NCI-H2081 treated with DMSO at 0.1 percent for 48 hours (cell line): ENCODE measurements at places on chromosomes 7 and 10.

GRCh38 chr7:85512790-85513189 lies 325.9 kb upstream of the SEMA3D start:
- DNase-seq = peak; percentile 38

DNA sequence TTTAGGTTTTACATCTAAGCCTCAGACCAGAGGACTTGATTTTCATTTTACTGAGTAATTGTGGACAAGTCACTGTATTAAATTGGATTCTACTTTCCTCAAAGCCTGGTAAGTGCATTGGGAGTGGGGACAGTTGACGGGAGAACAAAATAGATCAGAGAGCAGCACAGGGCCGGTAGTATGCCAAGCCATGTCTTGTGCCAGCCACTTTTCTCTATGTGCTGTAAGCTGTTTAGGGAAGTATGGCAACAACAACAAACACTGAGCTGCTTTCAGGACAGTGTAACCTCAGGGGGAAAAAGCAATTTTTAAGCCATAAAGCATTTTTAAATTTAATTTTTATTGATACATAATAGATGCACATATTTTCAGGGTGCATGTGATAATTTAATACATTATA lies 365.9 kb upstream of the IGFBP3 start:
- DNase-seq = no peak

DNA sequence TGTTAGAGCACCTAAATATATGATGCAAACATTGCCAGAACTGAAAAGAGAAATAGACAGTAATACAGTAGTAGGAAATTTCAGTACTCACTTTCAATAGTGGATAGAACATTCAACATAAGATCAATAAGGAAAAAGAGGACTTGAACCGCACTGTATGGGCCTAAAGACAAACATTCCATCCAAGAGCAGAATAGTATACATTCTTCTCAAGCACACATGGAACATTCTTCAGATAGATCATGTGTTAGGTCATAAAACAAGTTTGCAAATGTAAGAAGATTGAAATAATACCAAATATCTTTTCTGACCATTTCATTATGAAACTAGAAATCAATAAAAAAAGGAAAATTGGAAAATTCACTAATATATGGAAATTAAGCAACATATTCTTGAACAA lies 185.4 kb upstream of the FOXP2 start:
- no peak for DNase-seq

DNA sequence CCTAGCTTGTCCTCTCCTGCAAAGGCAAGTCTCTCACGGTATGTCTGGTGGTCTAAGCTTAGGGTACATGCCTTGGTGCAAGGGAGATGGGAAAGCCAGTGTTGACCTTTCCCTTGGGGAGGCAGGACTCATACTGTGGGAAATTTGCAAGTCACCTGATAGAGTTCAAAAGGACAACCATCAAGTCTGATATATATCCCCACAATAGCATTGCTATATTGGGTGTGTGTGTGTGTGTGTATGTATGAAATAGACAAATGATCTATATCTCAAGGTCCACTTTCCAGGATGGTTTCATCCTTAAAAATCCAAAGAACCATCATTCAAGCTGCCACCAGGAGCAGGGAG lies 12.2 kb upstream of the FFAR4 start:
- DNase-seq = no peak

DNA sequence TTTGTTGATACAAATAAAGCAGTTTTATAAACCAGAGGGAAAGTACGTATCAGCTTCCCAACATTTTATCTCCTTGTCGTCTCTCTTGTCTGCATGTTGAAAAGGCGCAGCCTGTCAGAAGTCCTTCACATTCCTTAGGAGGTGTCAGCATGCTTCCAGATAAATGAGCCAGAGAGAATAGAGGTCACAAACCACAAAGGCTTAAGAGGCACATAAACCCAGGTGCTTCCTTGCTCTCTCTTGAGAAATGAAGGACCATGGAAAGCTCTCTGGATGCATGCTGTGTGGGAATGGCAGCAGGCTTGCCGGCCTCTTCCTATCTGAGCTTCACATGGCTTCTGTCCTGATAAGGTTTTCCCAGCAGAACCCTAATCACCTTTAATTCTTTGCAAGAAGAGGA lies 448.5 kb downstream of the XPNPEP1 start:
- no peak for DNase-seq

DNA sequence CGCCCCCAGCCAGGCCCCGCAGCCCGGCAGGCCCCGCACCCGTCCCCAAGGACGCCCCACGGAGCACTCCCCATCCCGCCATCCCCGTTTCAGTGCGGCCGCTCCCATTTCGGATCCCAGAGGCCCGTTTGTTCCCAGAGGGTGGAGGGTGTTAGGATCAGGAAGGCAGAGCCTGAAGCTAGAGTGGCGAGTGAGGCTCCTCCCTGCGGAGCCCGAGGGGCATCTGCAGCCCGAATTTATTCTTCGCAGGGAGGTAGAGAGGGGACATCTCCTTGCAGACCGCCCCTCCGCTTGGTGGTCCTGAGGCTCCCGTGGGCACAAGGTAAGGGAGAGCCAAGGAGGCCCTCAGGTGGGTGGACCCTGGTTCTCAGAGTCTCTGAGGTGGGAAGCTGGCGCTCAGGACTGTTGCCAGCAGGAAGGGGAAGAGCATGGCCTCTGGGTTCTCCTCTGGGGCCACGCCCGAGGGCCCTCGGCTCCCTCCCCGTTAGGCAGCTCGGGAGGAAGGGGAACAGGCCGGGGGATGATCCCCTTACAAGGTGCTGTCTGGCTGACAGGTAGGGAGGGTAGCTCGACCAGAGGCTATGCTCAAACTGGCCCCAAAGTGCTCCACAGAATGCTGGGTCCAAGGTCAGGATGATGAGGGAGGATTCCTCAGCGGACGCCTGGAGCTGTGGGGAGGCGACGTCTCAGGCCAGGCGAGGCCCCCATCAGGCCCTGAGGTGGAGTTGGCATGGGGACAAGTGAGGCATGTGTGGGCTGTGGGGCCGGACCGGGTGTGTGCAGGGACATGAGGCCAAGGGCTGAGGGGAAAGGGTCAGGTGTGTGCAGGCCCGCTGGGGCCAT lies 17.4 kb downstream of the POLL start:
- DNase-seq = no peak

DNA sequence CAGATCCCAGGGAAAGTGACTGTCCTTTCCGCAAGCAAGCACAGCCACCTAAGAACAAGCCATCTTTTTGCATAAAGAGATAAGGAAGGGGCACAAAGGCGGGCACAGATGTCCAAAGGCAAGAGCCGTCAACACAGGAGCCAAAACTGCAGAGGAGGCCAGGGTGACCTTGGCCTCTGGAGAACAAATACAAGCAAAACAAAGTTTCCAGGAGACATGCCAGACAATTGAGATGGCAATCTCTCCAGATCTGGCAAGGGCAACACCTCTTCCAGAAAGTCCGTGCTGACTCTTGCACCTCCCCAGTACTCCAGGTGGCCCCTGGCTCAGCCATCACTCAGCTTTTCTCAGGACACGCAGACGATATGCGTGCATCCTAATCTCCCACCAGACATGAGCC lies 58.2 kb downstream of the TEX36 start:
- DNase-seq = no peak

DNA sequence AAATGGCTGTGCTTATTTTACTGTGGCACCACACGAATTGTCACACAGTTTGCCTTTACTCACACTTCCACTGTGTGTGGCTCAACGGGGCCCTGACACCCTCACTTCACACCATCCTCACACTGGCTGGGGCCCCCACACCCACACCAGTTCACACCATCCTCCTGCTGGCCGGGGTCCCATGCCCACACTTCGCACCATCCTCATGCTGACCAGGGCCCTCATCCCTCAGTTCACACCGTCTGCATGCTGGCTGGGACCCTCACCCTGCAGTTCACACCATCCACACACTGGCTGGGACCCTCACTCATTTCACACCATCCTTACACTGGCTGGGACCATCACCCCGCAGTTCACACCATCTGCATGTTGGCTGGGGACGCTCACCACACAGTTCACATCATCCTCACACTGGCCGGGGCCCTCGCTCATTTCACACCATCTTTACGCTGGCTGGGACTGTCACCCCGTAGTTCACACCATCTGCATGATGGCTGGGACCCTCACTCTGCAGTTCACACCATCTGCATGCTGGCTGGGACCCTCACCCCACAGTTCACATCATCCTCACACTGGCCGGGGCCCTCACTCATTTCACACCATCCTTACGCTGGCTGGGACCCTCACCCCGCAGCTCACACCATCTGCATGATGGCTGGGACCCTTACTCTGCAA lies 36.0 kb downstream of the BRI3 start:
- DNase-seq = no peak

GRCh38 chr10:131204406-131205152 lies 106.9 kb downstream of the TCERG1L start:
- DNase-seq = no peak

GRCh38 chr7:98202367-98203195 lies 8.7 kb upstream of the BHLHA15 start:
- DNase-seq = no peak

- DNase-seq = no peak
Observed at GRCh38 chr7:72112530-72112929, 299.6 kb downstream of the CALN1 start.

GRCh38 chr10:117757086-117757720 lies 214.7 kb downstream of the EMX2 start:
- no peak for DNase-seq

- DNase-seq = no peak
Observed at GRCh38 chr10:130575756-130576285, 439.6 kb downstream of the GLRX3 start.

- no peak for DNase-seq
Observed at GRCh38 chr10:57692255-57692980, 575.3 kb downstream of the IPMK start.

DNA sequence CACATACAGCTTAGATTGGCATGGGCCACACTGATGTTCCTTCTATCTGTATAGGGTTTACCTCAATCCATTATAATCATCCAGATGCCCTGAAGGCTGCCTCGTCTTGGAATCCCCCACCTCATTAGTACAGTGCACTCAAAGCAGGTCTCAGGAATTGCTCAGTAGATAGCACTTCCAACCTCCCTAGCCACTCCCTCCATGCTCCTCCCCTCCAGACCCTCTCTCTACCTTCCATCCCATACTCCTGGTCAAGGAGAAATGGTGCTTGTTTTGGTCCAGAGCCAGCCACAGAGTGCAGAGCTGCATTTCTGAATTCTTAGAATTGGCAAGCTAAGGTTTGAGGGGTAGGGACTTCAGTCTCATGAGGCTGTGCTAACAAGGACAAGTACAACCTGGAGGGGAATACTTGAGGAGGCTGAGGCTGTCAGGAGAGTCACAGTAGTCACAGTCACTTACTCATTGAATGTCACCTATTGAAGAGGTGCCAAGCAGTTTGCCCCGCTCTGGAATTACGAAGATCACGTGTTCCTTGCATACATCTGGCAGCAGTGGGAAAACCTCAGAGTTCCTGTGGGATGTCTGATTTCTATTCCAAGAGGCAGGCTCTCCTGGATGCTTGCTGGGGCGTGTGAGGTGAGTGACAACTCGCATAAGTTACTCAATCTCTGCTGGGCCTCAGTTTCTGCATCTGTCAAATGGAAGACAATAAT lies 60.7 kb upstream of the ZNF746 start:
- no peak for DNase-seq

GRCh38 chr7:95621404-95621803 lies 25.1 kb upstream of the PDK4 start:
- DNase-seq = no peak

DNA sequence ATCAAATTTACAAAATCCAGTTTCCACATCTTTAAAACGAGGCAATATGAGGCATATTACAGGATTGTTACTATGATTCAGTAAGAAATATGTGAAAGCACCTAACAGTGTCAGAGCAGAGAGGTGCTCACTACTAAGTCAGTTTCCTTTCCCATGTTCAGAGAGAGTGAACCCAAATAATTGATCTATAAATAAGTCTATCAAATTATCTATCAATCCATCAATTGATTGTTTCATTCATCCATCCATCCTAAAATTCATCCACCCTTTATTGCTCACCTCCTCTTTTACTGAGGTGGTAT lies 340.8 kb downstream of the SUGCT start:
- DNase-seq = no peak

DNA sequence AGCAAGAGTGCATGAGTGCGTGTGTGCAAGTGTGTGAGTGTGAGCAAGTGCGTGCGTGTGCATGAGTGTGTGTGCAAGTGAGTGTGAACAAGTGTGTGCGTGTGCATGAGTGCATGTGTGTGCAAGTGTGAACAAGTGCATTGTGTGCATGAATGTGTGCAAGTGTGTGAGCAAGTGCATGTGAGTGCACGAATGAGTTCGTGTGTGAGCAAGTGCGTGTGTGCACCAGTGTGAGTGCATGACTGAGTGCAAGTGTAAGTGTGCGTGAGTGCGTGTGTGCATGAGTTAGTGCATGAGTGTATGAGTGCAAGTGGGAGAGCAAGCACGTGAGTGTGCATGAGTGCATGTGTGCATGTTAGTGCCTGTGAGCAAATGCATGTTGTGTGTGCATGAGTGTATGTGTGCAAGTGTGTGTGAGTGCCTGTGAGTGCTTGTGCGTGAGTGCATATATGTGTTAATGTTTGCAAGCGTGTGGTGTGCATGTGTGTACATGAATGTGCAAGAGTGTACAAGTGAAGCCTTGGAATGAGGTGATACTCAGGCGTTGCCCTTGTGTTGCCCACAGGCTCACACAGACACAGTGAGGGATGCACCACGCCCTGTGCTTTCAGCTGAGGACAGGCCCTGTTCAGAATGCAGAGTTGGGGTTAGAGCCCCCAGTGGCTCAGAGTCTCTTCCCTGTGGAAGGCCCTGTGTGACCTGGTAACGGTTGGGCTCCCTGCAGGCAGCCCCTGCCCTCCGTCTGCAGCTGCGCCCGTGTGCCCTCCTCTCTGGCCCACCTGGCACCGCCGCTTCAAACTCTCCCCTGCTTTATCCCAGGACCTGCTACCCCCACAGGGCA lies 97.1 kb downstream of the NKX6-2 start:
- no peak for DNase-seq

DNA sequence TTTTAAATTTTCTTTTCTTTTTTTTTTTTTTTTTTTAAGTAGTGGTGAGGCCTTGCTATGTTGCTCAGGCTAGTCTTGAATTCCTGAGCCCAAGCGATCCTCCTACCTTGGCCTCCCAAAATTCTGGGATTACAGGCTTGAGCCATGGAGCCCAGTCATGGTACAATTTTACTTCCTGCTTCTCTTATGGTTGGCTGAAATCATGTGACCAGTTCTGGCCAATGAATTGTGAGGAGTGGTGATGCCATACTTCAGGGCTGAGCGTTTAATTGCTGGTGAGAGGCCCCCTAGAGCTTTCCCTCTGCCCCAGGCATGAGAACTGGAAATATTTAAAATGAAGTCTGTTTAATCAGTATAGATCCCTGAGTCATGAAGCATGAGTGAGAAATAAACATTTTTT lies 22.2 kb upstream of the BAIAP2L1 start:
- DNase-seq = no peak

- no peak for DNase-seq
Observed at GRCh38 chr7:77799078-77799964, 748 bp downstream of the PHTF2 start.

- no peak for DNase-seq
Observed at GRCh38 chr10:44427479-44427878, 42.6 kb upstream of the CXCL12 start.

DNA sequence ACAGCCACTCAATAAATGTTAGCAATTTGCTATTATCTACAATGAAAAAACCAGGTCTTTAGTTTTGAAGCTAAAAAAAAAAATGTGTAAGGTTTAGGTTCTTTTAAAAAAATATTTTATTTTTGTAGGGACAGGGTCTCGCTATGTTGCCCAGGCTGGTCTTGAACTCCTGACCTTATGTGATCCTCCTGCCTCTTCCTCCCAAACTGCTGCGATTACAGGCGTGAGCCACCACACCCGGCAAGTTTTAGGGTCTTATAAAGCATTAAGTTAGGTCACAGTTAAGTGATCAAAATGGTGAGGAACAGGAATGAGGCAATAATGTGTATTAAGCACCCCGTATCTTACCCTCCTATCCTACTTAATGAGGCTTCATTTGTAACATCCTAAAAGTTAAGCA lies 774 bp downstream of the SEM1 start:
- no peak for DNase-seq

- no peak for DNase-seq
Observed at GRCh38 chr7:73341877-73342276, 13.9 kb downstream of the FKBP6 start.
